CD4-positive, alpha-beta T cell treated with Interleukin-17A for 4 hours (primary cell): ENCODE measurements at places on chromosomes 13 and 19.

GRCh38 chr19:2335848-2336247 is 7.4 kb downstream of the SPPL2B start:
- DNase-seq: no peak

DNA sequence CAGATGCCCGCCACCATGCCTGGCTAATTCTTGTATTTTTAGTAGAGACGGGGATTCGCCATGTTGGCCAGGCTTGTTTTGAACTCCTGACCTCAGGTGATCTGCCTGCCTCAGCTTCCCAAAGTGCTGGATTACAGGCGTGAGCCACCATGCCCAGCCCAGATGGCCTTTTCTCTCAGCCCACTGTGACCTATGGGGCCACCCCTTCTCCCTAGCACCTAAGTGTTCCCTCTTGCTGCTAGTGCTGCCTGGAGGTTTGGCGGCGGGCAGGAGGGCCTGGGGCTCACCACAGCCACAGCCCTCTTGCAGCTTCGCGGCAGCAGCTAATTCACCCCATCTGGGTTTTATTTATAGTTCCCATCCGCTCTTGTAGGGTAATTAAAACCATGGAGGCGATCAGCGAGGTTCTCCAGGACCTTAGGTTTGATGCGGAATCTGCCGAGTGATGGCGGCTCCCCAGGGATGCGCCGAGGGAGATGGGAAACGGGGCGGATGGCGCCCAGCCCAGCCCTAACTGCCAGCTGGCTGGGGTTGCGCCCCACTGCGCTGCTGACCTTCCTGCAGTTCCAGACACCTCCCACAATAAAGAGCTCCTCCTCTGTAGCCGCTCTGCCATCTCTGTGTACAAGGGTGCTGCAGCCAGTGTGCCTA is 3.3 kb downstream of the REX1BD start:
- DNase-seq: no peak

GRCh38 chr13:20043207-20043925 is 84.8 kb downstream of the ZMYM2 start:
- no peak for DNase-seq

DNA sequence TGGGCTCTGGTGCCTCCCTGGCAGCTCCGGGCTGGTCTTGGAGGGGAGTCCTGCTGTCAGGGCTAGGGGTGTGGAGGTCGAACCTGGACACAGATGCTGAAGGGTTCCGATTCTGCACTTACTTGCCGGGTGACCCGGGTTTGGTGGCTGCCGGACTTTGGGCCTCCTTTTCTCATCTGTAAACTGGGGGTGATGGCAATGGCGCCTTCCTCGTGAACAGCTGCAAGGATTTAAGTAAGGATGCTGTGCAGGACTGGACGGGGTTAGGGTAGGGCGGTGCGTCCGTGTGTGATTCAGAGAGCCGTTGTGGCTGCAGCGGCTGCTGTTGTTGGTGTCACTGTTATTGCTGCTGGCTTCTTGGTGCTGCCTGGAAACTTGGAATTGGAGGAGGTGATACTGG is 2.4 kb downstream of the HPN start:
- no peak for DNase-seq

DNA sequence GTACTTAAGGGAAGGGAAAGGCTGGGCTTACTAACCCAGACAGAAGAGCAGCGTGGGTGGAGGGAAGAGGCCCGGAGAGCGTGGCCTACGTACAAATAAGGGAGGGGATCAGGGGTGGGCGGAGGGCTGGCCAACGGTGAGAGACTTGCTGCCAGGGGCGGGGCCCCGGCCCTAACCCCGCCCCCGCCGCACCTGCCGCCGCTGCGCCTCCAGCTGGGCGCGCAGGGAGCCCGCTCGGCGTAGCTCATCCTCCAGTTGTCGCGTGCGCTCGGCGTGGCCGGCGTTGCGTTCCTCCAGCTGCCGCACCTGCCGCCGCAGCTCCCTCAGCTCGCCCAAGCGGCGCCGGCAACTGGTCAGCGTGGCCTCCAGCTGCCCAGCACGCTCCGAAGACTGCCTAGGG is 5.7 kb downstream of the HOOK2 start:
- DNase-seq: peak; percentile 75

DNA sequence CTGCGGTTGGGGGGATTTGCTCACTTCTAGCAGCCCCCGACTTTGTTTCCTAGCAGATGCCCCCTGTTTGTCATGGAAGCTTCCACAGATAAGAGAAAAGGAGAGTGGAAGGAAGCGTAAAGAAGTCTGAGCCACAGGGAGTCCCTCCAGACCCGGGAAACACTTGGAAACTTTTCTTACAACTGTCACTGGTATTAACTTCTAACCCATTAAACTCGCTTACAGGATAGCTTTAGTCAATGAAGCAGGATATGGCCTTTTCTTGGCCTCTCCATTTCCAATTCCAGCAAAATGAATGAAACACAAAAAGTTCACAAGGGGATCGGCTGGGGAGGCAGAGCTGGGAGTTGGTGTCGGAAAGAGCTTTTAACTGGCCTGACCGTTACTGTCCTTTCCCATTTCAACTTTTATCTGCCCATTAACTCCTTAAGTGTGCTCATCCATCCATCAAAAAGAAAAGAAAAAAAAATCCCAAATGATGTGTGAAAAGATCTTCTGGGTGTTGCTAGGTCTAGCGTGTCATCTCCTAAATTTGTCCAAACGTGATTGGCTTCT is 231.9 kb upstream of the ARGLU1 start:
- DNase-seq: no peak

- no peak for DNase-seq
Observed at GRCh38 chr13:108734676-108735075, 105.3 kb downstream of the MYO16 start.

GRCh38 chr13:21012211-21012610 is 49.2 kb downstream of the LATS2 start:
- DNase-seq: no peak

DNA sequence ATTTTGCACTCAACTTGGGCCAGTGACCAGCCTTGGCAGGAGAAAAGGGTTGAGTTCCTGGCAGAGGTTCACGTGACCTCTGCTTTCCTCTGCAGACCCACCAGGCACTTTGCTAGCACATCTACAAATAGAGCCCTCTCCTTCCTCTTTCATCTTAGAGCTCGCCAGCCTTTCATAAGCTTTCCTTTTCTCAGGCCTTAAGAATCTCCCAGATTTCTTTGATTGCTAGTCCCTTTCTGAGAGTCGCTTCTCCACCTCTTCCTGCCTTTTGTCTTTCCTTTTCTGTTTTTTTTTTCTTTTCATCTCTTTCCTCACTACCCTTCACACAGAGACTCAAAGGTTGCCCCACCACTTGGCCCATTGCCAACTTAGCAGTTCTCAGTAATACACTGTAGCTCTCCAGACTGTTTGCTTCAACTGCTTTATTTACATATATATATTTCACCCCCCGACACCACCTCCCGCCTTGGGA is 375.7 kb upstream of the SPRY2 start:
- DNase-seq: no peak

DNA sequence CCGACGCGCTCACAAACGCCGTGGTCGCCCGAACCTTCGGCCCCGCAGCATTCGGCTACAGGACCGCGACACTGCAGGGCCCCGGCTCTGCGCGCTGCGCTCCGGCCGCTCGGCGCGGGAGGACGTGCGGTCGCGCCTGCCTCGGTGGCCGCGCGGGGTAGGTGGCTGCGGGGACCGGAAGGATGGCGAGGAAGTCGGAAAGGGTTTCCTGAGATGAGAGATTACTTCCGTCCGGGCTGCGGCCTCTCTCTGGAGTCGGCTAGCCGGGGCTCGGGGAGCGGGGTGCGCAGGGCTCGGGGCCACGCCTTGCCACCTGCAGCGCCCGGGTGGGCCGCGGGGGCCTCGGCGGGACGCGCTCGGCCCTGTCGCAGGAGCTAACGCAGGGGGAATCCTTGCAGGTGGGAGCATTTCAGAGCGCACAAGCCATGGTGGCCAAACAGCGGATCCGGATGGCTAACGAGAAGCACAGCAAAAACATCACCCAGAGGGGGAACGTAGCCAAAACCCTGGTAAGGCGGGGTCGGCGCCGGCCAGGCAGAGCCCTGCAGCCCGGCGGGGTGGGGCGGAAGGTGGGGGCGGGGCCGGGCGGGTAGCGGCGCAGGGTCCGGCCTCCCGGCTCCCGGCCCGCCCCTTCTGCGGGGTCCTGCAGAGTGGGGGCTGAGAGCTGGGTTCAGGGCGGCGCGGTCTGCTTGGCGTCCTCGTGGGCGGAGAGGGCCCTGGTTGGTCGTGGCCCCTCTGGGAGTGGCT is at the start of gene SERP2:
Gene SERP2 (plus strand): TSS at position 224 of the 747 bp plus-strand sequence. CDS start 202 bp downstream, at position 426.
- DNase-seq: no peak

GRCh38 chr19:36215276-36216123 is 594 bp downstream of the ZNF146 start:
- DNase-seq: no peak

GRCh38 chr13:59839186-59839585 is 324.5 kb downstream of the DIAPH3 start:
- no peak for DNase-seq

DNA sequence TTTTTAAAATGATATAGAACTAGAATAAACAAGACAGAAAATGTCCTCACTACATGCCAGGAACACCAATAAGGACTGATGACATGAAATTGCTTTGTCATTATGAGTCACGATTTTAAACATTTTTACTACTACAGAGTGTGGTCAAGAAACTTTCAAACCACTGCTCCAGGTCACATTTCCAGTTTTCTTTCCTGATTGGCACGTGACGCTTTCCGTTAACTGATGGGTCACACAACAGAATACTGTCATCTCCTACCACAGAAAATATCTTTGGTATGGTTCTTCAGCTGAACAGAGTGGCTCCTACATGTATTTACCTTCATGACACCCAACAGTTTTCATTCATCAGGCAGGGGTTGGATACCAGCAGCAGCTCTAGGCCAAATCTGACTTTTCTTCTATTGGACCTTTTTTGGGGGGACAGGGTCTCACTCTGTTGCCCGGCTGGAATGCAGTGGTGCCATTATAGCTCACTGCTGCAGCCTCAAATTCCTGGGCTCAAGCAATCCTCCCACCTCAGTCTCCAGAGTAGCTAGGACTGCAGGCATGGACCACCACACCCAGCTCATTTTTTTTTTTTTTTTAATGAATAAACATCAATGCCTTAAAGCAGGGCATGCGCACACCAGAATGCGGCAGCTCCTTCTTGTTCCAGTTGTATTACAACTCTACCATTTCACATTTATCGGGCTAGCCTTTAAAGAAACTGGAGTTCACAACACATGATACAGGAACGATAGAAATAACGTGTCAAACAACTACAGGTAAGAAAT is 147.4 kb downstream of the RNF17 start:
- no peak for DNase-seq

- no peak for DNase-seq
Observed at GRCh38 chr13:73556128-73556527, 497.3 kb downstream of the KLF5 start.

GRCh38 chr13:98293570-98294142 is 116.6 kb upstream of the RNF113B start:
- DNase-seq: no peak

- no peak for DNase-seq
Observed at GRCh38 chr13:47661076-47661475, 340.0 kb downstream of the SUCLA2 start.

DNA sequence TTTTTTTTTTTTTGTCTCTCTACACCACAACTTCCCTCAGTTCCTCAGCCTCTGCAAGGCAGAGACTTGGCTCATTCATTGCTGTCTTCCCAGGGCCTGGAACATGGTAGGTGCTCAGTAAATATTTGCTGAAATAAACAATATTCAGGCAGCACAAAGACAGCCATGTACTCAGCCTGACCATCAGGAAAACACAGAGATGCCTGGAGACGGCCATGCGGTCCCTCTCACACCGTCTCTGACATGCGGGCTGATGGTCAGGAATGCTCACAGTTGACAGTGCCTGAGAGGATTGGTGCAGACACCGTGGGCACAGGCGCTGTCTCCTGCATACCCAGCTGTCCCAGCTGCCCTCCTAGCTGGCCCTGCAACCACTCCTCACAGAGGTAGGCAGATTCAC is 924 bp downstream of the PRAM1 start:
- no peak for DNase-seq

DNA sequence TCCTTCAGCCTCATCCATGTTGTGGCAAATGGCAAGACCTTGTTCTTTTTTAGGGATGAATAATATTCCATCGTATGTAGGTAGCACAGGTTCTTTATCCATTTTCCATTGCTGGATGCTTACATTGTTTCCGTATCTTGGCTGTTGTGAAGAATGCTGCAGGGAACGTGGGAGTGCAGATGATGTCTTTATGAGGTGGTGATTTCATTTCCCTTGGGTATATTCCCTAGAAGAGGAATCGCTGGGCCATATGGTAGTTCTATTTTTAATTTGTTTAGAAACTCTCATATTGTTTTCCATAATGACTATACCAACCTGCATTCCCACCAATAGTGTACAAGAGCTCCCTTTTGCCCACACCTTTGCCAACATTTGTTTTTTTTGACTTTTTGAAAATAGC is 186.3 kb upstream of the TMTC4 start:
- DNase-seq: no peak

DNA sequence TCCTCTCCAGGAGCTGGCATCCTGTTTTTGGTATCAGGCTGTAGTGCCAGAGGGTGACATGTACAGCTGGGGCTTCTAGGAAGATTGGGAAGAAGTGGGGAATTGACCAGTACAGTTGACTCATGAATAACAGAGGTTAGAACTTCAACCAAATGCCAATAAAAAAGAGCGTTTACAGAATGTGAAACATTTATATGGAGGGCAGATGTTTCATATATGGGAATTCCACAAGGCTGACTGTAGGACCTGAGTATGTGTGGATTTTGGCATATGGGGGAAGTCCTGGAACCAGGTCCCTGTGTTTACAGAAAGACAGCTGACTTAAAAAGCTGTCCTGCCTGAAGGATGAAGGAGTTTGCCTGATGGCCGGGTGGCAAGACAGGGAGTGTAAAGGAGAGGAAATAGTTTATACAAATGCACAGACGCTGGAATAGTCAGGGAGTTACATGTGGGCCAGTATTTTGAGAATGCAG is 5.2 kb downstream of the CHAMP1 start:
- no peak for DNase-seq

DNA sequence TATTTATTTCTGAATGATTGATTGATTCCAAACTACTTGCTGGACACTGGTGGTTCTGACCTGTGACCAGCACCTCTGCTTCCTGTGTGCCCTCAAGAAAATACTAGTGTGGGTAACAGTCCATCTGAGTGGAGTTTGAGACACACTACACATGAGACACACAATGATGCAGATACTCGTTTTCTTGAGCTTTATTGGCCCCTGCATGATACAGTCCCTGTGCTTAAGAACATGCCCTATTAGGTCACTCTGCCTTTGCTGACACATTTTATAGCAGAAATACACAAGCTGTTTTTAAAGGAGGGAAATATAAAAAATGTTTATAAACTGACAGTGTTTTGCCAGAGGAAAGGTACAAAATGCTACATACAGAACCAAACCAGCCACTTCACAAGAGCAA is 126.9 kb downstream of the STK24 start:
- DNase-seq: no peak

GRCh38 chr13:112103961-112104880 is 37.3 kb downstream of the SOX1 start:
- no peak for DNase-seq

DNA sequence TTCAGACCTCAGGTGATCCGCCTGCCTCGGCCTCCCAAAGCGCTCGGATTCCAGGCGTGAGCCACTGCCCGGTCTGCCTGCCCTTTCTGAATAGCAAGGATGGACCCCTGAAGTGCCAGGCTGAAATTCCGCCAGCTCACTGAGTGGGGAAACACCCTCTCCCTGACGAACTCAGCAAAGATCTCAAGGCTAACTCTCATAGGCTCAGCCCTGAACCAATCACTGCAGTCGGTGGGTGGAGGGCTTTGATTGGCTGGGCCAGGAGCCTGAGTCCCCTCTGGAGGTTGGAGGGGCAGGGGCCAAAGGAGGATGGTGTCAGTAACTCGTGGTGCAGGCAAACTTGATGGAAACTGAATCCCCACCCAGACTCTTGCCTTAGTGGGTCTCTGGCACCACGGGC is 11.2 kb upstream of the COMP start:
- DNase-seq: no peak

- no peak for DNase-seq
Observed at GRCh38 chr13:30569901-30570576, 47.7 kb upstream of the USPL1 start.
